Stimulated activated CD4-positive, alpha-beta T cell treated with anti-CD3 and anti-CD28 coated beads, Interleukin-4, amount 100 ng/mL, for 4 hours (primary cell): ENCODE measurements at places on chromosomes 12 and 14.
A peak's percentile ranks its signal among the peaks of the same experiment; 100 is the strongest.

- no peak for DNase-seq
Observed at GRCh38 chr12:105477873-105478272, 147.4 kb downstream of the C12orf75 start.

DNA sequence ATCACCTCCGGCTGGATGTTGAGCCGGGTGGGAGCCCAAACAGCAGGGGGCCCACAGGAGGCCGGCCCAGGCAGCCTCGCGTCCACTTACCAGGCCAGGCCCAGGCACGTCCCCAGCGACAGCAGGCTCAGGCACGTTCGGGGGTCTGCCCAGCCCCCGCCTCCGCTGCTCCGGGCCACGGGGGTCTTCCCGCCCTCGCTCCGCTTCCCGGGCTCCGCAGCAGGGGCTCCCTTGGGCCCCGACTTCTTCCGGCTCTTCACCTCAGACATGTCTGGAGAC, 216 bp downstream of the IKBIP start:
- DNase-seq = no peak

GRCh38 chr14:102805371-102805891, 28.2 kb downstream of the TRAF3 start:
- peak; percentile 31 for DNase-seq

GRCh38 chr14:65179918-65180724, 77.8 kb upstream of the MAX start:
- DNase-seq = peak; percentile 14

DNA sequence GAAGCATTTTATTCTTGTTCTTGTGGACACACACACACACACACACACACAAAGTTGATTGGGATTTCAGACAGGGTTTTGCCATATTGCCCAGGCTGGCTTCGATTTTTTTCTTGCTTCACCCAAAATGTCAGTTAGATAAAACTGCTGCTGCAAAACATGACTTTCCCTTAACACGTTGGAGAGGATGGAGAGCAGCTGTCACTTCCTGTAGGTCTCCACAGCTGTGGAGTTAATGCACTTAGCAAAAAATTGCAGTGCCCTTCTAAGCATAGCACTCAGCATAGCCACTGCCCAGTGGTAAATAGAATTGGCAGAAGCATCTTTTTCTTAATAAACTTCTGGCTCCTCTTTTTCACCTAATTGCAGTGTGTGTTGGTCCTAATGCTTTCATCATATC, 54.5 kb downstream of the PDZRN4 start:
- no peak for DNase-seq

DNA sequence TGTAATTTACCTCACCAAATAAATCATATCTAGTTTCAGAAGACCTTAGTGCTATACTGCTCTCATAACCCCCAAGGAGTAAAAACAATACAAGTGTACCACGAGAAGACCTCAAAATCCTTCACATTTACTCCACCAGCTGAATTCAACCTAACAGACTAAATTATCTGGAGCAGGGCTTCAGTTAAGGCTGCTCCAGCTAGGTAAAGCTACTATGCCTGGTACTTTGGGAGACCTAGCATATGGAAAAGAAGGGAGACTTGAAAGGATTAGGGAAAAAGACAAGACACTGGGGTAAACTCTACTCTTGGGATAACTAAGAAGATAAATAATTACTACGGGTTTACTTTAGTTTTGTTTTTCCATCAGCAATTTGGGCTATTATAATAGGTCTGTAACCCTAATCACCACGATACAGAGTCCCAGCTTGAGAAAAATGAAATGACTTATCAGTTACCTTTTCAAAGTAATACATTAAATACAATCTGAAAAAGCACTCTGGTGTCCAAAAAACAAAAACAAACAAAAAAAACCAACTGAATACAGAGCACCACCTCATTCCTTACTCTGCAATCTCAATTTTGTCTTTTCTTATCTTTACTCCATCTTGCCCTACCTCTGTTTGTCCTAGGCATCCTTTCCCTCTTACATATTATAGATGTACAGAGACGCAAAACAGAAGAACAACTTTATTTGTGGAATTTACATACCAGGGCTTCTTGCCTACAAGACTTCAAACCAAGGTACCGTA, 2.1 kb downstream of the EML5 start:
- no peak for DNase-seq

- DNase-seq = no peak
Observed at GRCh38 chr12:26406813-26407212, 211.4 kb downstream of the SSPN start.

DNA sequence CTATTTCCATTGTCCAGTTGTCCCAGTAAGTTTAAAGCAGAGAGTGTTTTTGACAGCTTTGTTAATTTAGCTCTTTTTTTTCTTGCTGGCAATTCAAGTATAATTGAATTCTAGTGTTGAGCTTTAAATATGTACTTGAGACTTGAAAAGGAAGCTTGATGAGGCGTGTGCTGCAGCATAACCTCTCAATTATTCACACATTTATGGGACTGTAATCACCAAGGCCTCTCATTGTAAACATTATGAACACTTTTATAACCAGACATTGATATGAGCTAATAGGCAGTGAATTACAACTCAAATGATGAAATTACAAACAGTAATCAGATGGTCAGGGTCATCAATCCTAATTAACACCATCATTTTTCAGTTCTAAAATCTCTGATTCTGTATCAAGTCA, 378.0 kb upstream of the DDHD1 start:
- DNase-seq = no peak

DNA sequence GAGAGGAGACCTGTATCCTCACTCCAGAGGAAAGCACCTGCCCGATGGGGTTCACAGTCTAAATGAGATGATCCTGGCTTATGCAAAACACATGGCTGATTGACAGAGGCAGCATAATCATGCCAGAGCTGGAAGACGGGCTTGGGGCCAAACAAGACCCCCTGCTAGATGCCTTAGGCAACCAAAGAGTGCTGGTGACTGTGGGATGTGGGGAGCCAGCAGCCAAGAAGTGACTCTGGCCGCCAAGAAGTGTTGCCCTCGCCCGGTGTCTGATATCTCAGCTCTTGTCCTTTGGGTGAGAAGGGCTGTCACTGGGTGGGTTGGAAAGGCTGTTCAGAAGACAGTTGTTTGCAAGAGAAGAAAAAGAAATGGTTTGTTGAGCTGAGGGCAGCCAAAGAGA, 56.7 kb downstream of the PLEKHG3 start:
- DNase-seq = no peak

DNA sequence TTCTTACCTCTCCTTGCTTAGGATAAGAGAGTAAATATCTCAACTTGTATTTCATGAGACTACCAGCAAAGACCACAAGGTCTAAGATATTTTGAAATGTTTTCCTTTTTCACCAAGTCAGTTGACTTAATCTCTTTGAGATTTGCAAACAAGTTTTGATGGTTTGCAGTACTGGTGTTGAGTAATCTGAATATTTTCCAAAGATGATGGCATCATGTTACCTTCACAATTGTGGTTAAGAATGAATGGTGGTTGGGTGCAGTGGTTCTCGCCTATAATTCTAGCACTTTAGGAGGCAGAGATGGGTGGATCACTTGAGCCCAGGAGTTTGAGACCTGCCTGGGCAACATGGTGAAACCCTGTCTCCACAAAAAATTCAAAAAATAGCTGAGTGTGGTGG, 225.7 kb downstream of the TMTC2 start:
- no peak for DNase-seq

DNA sequence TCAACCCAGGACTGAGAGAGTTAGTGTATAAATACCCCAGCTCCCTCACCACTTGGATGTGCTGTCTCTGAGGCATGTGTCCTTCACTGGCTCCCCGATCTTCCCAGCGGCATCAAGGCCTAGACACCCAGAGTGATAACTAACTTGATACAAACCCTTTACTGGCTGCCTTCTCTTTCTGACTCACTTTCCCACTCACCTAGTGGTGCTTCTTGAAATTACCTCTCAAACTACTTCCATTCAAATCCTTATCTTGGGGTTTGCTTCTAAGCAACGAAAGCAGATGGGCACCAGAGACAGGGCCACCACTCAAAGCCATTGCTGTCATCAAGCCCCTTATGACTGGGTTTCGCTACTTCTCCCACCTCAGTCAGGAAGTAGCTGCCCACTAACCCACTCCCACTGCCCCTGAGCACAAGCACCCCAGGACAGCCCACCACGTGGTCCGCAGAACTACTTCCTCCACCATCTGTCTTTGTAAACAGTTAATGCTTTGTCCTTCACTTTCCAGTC, 17.2 kb downstream of the ZFP36L1 start:
- DNase-seq = no peak

GRCh38 chr12:52123487-52124186, 44.1 kb downstream of the SMIM41 start:
- DNase-seq = no peak

- DNase-seq = no peak
Observed at GRCh38 chr14:74586681-74587362, 25.2 kb downstream of the LTBP2 start.
